ENCODE measurements at places on chromosomes 11 and 22. TPM values are rescaled to one million over a fixed set of nuclear protein-coding genes. Genes with fewer than 3 reads are reported as not detected.

DNA sequence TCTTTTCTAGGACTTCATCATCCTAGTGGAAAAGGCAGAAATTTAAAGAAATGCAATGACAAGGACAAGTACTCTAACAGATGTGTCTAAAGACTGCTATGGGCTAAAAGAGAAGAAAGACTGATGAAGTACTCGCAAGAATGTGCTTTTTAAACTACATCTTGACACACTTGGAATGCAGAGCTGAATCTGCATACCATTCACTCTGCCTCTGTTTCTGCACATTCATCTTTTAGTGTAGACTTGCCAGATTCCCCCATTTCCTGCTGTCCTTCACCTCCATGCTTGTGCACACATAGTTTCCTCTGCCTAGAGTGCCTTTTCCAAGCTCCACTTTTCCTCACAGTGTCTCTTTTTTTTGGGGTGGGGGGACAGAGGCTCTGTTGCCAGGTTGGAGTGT is 239.0 kb upstream of the CCDC179 start:
- DNase-seq = no peak

DNA sequence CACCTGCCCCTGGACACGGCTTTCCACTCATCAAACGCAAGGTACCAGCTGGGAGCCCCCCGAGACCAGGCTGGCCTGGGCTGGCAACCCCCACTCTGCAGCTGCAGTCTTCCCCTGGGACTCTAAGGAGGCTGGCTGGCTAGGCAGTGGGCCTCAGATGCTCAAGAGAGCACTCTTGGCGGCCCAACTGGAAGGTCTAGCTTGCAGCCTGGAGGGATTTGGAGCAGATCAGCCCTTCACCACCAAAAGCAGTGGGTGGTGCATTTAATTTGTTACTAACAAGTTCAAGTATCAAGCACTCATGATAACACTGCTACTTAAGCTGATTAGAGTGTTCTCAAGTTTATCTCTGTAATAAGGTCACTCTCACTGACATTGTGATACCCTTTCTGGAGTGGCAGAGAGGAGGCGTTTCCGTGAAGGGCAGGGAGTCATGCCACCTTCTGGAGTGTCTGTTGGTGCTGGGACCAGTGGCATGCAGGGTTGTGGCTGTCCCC is 21.5 kb downstream of the C22orf23 start:
- no peak for DNase-seq

GRCh38 chr11:124869331-124869730 is 4.1 kb downstream of the ROBO3 start:
- DNase-seq = no peak

DNA sequence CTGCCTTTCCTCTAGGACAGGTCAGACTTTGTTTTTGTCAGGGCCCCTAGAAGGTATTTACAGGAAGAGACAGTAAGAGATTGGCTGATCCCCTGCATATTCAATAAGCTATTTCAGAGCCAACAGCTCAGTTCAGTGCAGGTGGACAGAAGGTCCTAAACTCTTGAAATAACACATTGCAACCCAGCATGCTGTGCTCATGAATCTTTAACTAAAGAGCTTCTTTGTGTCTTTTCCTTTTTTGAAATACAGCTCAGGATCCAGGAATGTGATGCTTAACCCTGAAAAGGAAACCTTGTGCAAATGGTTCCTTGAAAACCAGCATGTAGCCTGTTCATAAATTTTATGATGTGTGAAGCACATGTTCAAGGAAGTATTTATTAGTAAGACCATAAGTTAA is 43.9 kb downstream of the BBOX1 start:
- DNase-seq = no peak

DNA sequence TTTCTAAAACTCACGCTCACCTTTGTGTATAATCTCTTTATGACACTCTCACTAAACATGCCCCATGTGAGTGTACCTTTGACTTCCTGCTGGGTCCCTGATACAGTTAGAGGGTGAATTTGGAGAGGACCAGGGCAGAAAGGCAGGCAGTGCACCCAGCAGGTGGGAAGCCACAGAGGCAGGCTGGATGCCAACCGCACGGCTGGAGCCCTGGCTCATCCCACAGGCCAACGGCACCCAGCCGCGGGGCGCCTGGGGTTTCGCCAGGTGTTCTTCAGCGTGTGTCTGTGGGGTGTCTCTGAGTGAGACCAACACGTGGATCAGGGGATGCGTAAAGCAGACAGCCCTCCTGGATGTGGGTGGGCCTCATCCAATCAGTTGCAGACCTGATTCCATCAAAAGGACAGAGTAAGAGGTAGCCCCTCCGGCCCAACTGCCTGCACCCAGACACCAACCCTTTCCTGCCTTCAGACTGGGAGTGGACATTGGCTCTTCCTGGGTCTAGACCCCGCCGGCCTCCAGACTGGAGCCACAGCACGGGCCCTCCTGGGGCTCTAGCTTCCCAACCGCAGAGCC is 51.6 kb downstream of the DHCR7 start:
- no peak for DNase-seq

DNA sequence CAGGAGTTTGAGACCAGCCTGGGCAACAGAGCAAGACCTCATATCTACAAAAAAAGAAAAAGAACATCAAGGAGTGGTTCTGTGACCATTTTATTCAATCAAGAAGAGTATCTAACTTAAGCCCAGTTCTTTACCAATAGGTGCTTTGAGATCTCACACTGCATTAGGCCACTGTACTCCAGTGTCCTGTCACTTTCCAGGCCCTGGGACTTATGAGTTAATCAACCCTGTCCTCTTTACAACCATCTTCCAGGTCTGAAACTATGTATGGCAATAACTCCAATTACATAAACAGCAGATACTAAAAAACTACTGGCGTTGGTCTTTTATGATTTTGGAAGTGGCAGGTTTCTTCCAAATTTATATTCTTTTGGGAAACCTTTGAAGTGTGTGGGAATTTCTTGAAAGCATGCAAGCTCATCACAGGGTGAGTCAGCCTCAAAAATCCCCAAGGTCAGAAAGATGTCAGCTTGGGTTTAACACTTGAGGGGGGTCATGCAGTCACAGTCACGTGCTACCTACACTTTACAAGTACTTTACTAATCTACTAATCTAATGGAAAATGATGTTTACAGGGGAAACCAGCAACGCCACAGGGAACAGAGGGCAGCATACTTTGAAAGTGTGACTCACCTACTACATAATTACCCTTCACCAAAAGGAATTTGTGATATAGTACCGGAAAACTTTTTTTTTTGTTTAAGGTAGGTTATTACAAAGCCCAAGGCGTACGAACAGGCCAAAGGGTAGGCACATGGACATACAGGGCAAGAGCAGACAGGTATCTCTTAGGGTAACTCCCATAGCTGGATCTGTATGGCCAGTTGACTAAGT is 15.6 kb downstream of the PISD start:
- DNase-seq = peak; percentile 91

- no peak for DNase-seq
These were observed 51.5 kb upstream of the FGF3 start for GRCh38 chr11:69870766-69871165.

- no peak for DNase-seq
These were observed at the start of gene FCHSD2 for GRCh38 chr11:73142128-73142377. Gene FCHSD2 (minus strand): TSS chr11:73142318. CDS start chr11:73141877, 441 bp downstream.

- DNase-seq = no peak
These were observed 6.1 kb upstream of the NAP1L4 start for GRCh38 chr11:2998073-2998850.

DNA sequence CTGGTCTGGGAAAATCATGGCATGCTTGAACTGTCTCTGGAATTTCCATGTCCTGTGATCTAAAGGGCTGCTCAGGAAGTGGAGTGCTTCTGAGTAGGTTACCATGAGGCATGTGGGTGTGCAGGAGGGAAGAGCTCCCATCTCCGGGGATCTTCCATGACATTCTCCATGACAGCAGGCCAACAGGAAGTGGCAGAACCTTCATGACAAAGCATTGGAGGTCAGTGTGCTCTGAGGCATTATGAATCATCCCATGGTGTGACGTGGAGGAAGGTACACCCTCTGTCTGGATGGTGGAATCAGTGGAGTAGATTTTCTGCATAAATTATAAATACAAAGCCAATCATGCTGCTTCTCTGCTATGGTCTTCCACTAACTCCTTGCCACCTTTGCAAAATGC is 139.6 kb upstream of the E2F8 start:
- DNase-seq = peak; percentile 29

DNA sequence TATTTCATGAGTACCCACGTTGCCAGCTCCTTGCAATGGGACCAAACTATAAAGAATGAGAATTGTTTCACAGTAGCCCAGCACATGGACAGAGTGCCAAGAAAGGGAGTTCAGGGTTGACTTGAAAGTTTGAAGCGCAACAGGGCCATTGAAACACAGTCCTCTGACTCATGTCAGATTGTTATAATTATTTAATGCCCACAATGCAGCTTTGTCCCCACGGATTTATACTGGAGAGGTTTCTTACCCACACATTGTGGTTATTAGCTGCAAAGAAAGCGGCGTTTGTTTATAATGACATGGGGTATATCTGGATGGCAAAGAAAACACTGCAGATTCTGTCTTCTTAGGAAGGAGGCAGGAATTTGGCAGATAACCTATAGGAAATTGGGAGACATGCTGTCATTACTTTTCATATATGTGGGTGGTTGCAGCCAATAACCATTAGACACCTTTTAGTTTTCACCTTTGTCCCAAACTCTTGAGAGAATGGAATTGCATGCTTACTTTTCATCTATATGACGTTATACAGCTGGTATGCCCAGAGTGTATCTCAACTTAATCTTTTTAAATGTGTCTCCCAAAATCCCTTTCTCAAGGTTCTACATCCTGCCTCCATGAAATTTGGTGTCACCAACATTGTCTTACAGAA is 143.6 kb downstream of the TEAD1 start:
- no peak for DNase-seq

DNA sequence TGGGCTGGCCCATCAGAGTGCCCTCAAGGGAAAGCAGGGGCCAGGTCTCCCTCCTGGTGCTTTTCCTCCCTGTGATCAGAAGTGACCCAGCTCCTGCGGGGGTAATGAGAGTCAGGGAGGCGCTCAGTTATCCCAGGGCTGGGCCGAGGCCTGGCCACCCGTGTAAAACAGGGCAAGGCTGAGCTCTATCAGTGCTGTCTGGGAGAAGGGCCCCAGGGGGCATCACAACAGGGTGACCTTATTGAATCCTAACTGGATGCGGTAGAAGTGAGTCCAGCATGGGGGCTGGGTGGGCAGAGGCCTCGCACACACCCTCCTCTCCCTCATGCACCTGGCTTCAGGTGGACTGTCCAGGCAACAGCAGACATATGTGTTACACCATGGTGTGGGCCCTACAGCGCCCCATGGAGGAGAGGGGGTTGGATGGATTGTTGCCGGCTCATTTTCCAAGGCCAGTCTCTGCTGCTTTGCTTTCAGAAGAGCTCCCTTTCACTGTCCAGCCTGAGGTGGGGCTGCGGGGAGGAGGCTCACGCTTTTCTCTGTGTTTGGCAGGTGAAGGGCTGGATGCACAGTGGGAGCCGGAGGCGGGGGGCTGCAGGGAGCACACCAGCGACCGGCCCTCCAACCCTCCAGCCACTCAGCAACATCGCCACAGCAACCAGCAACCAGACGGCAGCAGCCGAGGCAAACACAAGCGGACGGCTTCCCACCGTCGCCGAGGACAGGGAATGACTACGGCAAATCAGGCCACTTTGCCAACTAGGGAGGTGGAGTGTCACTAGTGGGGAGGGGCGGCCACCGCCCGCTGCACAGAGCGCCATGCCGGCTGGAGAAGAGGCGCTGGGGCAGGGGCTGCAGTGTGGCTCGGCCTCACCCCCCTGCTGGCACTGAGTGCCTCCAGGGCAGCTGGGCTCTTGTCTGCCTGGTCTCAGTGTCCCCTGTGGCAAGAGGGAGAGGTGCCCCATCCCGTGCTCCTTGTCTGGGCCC is 24.7 kb downstream of the GNAZ start:
- no peak for DNase-seq

GRCh38 chr22:16804882-16805281 is 20.3 kb downstream of the XKR3 start:
- no peak for DNase-seq

GRCh38 chr11:57273448-57274058 is 36.5 kb upstream of the APLNR start:
- DNase-seq = no peak

DNA sequence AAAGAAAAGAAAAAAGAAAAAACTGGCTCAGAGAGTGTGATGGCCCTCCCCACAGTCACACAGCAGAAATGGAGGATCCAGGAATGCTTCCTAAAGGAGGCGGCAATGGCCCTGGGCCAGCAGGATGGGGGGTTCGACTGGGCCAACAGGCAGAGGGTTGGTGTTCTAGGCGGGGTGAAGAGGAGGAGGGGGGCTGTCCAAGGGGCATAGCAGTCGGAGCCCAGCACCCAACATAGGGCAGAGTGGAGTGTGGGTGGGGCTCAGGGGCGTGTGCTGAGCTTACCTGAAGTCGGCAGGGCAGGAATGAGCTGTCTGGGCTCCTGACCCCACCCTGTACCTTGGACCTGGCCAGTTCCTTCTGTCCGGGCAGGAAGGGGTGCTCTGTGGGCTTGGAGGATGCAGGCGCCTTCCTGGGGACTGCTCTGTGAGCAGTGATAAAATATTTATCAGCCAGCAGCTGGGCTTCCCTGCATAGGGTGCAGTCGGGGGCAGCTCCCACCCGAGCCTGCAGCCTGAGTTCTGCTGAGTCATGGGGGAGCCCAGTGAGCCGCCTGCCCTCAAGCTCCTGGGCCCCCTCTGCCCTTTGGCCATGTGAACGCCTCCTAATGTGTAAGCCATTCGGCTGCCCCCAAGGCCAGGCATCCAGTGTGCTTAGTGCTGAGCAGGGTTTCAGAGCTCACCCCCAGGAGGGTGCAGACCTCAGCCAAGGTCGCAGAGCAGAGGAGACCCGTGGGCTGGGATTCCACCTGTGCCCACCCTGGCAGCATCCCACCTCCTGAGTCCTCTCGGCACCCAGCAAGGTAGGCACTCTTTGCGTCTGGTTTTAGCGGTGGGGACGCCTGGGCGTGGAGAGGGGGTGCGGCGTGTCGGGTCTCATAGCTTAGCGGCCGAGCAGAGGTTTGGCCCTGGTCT is 25.3 kb upstream of the PRR5 start:
- no peak for DNase-seq

DNA sequence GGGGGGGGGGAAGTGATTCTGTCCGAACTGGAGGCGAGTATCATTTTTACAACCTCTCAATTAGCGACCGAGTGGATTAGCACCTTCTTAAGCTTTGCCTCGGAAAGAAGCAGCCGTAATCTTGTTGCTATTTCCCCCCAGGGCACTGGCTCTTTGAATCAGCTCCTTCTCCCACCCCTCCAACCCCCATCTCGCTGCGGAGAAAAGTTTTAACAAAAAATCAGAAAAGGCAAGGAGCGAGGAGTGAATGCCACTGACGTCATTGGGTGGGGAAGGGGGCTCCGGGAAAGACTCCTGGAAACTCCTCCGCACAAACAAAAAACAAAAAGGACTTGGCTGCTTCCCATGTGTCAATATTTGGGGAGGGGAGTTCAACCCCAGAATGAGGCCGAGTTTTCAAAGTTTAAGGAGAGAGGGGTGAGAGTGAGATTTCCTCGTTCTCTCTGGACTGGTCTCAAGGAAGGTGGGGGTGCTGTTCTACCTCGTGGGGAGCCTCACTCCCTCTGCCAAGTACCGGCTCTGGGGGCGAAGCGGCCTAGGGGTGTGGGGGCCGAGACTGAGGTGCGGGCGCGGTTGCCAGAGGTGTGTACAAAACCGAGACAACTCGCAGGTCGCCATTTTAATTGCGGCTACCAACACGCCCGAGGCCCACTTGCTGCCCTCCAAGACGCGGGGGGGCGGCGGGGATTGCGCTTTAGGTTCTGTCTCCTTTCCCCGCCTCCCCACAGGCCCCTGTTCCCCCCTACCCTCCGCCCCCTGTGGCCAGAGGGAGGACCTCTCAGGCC is 2.5 kb upstream of the PAX6 start:
- DNase-seq = no peak

The POU2AF3 gene
- total RNA-seq = not detected

The MS4A14 gene
- not detected for total RNA-seq

The EXPH5 gene
- 18.3 TPM for total RNA-seq

The FGF19 gene
- total RNA-seq = 37.5 TPM

The NNMT gene
- not detected for total RNA-seq

The OR5B2 gene
- total RNA-seq = not detected

The UQCC3 gene
- 17.9 TPM for total RNA-seq

Data from HCT116 (cell line).